GM12865 (cell line): ENCODE measurements at places on chromosomes 1 and 21.

- no peak for DNase-seq
Measured at GRCh38 chr21:42092771-42093170, 21.7 kb downstream of the UMODL1 start.

DNA sequence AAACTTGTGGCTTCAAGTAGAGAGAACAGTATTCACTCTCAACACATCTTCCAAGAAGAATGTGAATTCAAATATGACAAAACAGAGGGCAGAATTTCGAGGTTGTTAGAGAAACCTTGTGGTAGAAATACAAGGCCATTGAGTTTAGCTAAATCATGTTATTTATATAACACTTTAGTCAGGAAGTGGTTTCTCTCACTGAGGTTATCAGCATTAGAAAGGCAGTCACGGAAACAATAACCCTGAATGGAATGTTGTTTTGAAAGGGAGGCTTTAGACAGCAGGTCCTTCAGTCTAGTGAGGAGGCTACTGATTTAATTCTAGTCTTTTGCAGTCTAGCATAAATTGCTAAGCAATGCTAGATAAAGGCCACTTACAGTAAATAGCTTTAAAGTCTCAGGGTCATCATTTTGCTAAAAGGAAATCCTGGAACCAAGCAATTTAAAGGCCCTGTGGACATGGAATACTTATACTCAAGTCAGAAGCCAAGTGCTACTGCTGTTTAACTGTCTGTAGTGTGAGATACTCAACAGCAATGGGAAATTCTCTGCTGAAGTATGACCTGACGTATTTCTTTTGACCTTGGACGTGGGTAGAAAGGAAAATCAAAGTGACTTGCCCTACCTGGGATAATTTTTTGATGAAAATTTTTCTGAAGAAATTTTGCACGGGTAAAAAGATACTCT lies 89.0 kb upstream of the CHODL start:
- peak; percentile 14 for DNase-seq

DNA sequence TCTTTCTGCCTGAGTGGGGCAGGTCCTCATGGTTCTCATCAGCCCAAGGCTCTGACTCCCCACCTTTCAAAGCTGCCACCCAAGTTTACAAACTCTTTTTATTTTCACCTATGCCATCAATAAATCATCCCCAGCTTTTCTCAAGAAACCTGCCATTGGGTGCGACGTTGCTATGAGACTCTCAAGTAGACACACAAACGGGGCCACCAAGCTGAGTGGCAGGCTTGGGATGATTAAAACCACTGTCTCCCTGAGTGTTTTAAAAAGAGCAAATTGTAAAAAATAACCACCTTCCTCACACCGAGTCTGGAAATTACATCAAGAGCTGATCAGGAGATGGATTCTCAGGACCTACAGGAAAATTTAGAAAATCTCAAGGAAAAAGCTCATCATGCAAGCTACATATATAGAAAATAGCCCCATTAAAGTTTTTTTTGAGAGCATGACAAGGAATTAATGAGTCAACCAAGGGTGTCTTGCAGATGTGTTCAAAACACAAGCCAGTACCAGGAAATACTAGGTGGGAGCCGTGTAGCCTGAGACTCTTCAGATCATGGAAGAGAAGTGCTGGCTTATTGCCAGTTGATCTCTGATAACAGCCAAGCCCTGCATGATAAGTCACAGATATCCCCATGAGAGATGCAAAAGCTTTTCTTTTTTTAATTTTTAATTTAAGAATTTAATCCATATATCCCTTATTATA lies 158.4 kb upstream of the BACE2 start:
- no peak for DNase-seq

- no peak for DNase-seq
Measured at GRCh38 chr1:163650624-163651023, 328.9 kb downstream of the NUF2 start.

GRCh38 chr1:21216835-21217811 lies 40.4 kb upstream of the EIF4G3 start:
- peak; percentile 77 for DNase-seq

DNA sequence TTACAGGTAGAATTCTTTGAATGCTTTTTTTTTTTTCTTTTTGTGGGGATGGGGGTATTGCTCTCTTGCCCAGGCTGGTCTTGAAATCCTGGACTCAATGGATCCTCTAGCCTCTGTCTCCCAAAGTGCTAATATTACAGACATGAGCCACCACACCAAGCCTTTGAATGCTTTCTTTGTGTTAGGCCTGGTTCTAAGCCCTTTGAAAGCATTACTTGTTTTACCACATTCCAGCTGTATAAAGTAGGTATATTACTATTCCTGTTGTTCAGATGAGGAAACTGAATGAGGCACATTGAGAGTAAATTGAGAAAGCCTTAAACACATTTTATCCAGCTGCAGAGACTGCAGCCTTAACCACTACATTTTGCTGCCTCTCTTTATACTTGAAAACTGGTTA lies 841.8 kb upstream of the ADGRL4 start:
- no peak for DNase-seq

DNA sequence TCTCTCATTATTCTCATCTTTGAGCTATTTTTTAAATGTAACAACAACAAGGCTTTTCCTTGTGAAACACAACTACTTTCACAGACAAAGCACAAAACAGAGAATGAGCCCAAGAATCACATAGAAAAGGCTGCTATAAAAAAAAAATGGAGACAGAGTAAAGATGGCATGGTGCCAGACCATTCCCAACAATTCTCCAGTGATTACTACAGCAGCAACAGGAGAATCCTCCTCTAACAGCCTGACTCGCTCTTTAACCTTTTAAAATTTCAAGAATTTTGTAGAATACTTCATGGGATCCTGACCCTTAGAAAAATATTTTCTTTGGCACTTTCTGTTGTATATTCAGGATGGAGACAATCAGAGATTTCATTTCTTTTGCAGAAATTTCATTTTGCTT lies 3.8 kb upstream of the BCAS2 start:
- no peak for DNase-seq

DNA sequence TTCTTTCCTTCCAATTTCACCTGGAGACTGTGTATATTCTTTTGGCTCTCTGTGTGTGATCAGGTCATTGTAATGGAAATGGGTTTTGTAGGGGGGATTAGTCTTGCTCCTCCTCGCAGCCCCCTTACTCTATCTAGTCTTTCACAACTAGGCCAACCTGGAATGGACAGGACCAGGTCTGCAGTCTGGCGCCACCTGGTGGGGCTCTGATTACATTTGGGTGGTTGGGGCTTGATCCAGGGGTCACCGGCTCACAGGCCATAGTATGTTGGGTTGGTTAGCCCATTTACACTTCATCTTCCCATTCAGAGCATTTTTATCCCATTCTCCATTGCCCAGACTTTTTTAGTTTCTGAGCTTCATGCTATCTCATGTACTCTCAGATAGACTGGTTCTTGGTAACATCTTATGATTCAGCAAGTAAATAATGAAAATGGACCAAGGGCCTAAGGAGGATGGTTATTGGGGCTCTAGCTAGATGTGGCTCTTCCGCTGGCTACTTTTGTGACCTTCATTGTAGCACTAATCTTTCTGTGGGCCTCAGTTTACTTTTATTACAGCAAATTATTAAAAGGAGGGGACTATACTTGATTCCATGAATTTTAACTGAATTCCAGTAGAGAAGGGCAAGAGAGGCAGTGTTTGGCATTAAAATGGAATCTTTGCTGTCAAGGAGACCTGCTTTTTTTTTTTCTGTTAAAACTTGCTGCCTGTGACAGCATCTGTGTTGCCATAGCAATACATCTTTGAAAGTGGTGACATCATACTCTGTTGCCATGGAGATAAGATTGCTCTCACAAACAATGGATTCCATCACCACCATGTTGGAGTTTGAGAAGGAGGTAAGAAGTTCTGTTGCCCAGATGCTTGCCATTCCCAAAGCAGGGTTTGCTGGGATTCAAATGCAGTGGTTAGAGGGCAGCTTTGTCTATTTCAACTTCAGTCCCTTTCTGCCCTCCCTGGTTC lies 150.1 kb downstream of the PLXNA2 start:
- peak; percentile 62 for DNase-seq

- no peak for DNase-seq
Measured at GRCh38 chr1:92037400-92037799, 7.6 kb downstream of the EPHX4 start.

DNA sequence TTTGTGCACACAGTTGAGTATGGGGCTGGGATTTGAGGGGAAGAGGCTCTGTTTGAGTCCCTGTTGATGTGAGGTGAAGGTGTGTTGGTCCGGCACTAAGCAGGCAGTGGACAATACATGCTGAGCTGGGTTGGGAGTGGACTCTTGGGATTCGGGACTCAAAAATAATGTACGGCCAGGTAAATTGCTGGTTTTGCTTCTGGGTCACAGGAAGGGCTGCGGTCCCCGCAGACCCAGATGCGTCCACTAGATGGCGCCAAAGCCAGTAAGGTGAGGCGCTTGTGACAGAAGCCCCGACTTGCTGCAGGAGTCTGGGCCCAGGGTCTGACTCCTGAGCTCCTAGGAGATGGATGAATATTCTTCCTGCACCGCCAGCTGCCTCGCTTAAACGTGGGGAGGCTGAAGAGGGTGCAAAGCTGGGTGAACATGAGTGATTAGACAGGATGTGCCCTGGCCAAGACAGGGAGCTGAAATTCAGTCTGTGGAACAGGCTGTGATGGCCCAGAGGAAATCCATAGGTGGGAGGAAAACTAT lies 61.4 kb downstream of the ACBD3 start:
- DNase-seq: peak; percentile 93

DNA sequence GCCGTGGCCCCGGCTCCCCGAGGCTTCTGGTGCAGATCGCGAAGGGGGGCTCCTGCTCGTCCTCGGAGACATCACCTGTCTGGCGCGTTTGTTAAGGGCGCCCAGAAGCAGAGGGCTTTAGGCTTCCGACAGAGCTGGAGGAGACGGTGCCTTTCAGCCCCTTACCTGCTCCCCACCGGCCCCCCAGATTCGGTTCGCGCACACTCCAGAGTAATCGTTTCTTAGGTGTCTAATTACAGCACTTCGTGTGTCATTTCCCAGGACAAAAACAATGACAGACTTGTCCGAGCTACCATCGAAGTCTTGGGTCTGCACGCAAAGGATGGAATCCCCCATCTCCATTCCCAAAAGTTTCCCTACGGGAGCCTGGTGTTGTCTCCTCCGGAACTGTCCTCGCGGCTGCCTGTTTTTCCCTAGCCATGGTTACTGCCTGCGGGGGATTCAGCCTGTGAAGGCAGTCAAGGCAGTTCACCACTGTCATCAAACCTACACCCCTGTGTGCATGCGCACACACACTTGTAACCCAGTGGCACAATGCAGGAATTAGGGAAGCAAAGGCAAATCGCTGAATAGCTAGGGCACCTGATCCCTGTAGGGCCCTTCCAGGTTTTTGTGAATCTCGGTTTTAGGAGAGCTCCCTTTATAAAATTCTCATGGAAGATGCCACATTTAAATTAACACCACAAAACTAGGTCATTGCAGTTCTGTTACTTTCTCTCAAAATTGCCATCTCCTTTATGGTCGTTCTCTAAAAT lies 738 bp upstream of the CDC42BPA start:
- no peak for DNase-seq

GRCh38 chr1:48931506-48932192 lies 155.0 kb upstream of the BEND5 start:
- DNase-seq: no peak

DNA sequence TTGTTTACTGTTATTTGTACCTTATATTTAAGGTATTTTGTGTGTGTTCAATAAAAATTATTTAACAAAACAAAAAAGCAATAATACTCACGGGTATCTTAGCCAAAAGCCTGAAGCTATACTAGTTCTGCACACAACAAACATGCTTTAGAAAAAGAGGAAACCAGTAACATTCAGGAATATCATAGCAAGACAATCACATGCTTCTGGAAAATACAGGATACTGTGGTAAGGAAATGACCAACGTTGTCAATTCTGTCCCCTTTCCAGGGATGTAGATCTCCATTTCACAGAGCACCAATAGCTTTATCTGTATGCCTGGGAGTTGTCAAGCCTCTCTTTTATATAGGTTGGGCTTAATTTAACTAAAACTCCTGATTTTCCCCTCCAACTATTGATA lies 288.4 kb downstream of the SMYD3 start:
- DNase-seq: no peak

DNA sequence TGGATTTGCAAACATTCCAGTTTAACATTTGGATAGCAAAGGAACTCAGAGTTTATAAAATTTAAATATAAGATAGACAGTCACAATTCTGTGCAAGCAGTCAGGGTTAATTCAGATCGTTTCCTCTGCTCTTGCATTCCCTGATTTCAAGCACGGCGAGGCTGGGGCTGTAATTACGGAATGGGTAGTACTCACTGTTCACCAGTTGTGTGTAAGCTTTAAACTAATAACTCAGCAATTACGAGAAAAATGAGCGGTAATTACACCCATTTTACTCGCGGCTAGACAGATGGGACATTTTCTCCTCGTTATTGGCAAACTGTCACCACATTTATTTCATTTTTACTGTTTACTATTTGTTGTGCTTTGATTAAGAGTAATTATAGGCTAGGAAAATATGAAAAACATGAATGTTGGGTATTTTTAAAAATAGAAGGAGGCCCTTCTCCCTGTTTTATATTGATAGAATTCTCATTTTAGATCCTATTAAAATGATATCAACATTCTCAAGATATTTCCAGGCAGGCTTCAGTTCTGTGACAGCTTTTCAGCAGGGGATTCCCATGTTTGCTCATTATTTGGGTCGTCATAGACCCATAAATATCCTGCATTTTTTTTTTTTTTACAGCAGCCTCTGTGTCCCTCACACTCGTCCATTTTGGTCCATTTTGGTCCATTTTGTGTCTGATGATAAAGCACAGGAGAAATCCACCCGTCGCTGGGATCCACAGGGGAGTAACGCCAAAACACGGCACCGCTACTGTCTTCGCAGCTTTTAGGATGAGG lies 208.3 kb downstream of the DSCAM start:
- no peak for DNase-seq
